ENCODE measurements at places on chromosomes 12 and 14.

- no peak for DNase-seq
Measured at GRCh38 chr12:69161829-69162228, 77.5 kb upstream of the CPSF6 start.

DNA sequence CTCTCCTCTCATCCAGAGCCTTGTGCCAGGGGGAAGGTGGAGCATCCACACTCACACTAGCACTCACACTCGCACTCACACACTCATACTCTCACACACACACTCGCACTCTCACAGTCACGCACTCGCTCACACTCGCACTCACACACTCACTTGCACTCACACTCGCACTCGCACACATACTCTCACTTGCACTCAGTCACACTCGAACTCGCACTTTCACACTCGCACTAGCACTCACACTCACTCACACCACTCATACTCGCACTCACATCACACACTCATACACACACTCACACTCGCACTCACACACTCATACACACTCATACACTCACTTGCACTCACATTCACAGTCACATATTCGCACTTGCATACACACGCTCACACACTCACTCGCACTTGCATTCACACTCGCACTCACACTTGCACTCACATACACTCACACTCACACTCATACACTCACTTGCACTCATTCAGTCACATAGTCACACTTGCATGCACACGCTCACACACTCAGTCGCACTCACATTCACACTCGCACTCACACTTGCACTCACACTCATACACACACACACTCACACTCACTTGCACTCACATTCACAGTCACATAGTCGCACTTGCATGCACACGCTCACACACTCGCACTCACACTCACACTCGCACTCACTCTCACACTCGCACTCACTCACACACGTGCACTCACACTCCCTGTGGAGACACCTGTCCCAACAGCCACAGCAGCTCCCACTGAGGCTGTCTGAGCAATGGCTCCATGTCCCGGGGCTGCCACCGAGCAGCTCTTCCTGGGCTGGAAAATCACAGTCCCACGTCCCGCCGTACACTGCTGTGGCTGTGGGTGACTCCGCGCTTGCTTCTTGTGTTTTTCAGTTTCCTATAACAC is 12.3 kb upstream of the RIMBP2 start:
- DNase-seq = no peak

GRCh38 chr12:75361408-75361807 is 26.9 kb downstream of the GLIPR1L1 start:
- DNase-seq = no peak

DNA sequence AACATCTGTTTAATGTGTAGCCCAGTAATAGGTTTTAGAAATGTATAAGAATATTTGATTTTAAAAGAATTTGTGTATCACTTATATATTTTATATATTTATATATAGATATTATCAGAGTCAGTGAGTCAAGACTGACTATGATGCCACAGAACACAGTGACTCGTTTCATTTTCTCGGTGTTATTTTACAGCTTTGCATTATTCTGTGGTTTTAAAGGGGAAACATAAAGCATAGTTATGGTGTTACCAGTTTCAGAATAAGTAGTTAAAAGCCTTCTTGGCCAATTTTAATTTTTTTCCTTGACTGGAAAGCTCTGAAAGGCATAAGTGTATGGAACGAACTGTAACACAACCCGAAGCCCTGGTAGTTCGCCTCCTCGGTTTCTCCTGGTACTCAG is 91.0 kb downstream of the GRIP1 start:
- DNase-seq = no peak

GRCh38 chr12:126210026-126210425 is 1144.8 kb downstream of the AACS start:
- DNase-seq = no peak

GRCh38 chr12:104057771-104058197 is 6.5 kb upstream of the HCFC2 start:
- DNase-seq = no peak
